ENCODE measurements at places on chromosomes 1 and 21.

GRCh38 chr1:246528933-246529731 lies 22.1 kb upstream of the SMYD3 start:
- no peak for DNase-seq

GRCh38 chr21:39096754-39097153 lies 86.5 kb downstream of the PSMG1 start:
- DNase-seq: no peak

DNA sequence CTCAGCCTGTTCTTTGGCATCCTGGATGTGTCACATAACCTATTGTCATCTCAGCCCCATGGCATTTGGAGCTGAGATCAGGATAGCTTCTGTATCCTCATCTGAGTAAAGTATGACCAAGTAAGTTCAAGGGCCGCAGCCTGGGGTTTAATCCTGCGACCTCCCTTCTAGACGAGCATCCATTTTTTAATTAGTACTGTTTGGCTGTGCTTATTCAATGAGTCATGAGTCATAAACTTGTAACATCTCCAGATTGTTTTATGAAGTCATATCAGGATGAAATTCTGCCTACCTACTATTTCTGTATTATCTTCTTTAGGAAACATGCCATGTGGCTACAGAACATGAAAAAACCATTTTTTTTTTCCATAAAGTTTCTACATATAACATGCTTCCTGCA lies 119.1 kb downstream of the ERG start:
- no peak for DNase-seq

GRCh38 chr1:3282186-3282585 lies 172.3 kb upstream of the ARHGEF16 start:
- no peak for DNase-seq

- no peak for DNase-seq
Observed at GRCh38 chr1:10429868-10430215, 391 bp upstream of the CENPS start.

GRCh38 chr1:183061194-183061593 lies 38.0 kb downstream of the LAMC1 start:
- no peak for DNase-seq

- DNase-seq: no peak
Observed at GRCh38 chr1:230517786-230518185, 91.7 kb upstream of the PGBD5 start.

DNA sequence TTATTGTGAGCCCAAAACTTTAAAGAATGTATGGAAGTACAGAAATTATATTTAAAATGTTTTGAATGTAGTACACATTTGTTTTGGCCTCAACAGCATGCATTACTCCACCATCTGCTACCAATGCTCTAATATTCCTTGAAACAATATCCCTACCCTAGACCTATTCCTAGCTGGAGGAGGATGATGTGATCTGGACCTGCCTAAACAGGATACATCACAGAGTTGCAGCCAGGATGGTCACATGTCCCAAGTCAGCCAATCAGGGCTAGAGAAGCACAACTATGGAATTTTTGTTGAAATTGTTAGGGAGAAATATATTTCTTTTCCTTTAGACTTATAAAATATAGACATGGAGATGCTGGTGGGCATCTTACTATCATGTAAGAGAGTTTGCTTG lies 623.3 kb upstream of the NR5A2 start:
- no peak for DNase-seq

DNA sequence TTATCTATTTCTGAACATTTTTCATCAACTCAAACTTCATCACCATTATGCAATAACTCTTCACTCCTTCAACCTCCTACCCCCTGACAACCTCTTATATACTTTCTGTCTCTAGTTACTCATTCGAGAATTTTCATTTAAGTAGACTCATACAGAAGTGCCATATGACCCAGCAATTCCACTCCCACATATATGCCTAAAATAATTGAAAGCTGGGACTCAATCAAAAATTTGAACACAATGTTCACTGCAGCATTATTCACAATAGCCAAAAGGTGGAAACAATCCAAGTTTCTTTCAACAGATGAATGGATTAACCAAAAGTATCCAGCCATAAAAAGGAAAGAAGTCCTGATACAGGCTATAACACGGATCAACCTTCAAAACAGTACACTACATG lies 24.1 kb downstream of the COL11A1 start:
- no peak for DNase-seq

DNA sequence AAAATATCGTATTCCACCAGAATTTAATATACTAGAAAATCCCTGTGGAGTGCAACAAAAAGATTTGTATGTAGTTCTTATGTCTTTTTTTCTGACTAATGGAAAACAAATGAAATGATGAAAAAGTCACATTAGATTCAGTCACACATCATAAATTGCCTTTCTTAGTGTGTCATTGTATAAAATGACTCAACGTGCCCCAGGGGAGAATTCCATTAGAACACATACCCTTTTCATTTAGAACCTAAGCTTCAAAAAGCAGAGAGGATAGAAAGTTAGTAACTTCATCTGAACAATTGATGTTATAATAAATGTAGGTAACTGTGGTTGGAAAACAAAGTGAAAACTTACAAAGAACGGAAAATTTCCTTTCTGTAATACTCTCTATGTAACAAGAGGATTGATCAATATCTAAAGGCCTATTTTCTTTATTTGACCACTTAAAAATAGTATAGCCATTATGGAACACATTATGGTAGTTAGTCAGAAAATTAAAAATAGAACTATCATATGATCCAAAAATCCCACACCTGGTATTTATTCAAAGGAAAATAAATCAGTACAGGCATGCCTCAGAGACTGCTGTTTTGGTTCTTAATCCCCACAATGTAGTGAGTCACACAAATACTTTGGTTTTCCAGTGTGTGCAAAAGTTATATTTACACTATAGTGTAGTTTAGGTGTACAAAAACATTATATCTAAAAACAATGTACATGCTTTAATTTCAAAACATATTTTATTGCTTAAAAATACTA lies 1016.1 kb downstream of the KCNT2 start:
- no peak for DNase-seq

DNA sequence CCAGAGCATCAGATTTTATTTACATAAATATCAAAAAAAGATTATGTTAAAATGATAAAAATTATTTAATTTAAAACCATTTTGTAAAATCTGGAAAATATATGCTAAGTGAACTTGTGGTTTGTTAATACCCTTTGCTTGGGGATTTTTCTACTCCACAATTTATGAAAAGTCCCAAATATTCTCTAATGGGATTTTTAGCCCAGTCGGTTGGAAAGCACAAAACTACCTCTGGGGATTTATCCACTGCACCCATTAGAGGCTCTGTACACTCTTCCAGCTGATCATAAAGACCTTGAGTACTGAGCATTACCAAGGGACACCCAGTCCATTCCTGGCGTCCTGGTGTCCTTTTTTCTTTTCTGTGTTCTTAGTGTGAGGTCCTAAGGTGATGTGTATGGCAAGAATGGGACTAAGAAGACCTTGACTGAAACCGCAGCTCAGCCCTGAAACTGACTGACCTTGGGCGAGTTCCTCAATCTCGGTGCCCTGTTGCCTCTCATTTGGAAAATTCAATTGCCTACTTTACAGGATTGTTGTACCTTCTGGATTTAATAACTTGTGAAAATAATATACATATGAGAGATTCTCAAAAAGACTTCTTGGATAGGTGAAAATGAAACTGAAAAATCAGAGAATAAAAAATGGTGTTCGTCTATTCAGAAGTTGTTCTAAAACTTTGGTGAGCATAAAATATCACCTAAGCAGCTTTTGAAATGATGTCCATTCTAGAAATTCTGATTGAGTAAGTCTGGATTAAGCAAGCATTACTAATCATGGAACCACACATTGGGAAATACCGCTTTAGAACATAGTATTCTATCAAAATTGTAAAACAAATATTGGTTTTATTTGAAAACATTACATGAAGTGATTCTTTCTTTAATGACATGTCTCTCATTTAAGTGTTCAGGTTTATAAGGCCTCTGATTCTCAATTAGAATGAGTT lies 21.5 kb upstream of the SAMSN1 start:
- no peak for DNase-seq

DNA sequence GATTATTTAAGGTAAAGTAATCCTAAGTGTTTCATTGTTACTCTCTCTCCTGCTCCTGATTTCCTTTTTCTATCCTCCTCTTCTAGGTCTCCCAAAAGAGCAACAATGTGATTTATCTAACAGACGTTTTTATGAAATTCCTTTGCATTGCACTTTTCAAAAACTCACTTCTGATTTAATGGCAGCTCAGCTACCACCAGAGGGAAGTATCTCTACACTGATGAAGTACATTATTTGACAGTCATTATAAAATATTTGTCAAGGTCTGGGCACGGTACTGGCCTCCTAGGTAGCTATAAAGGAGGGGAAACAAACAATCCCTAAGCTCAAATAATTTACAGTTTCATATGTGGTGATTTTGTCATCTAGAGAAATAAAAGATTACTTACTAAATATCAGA lies 15.6 kb downstream of the TMPRSS15 start:
- no peak for DNase-seq

DNA sequence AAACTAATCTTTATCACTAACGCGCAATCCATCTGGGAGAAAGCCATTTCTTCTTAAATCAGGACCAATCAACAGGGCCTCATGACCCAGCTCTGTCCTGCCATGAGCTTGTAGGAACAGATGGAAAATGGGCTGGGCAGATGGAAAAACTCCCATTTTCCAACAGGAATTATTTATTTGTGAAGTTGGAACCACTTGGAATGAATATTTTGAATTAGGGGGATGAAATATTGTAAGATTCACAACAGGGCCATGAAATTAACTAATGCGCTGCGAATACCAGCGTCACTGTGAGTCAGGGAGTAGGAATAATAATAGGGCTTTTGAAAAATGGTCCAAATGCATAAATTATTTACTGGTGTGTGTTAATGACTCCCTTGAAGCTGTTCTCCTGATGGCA lies 53.1 kb upstream of the CYP2J2 start:
- DNase-seq: no peak
